ENCODE measurements at places on chromosomes 13 and 19.

DNA sequence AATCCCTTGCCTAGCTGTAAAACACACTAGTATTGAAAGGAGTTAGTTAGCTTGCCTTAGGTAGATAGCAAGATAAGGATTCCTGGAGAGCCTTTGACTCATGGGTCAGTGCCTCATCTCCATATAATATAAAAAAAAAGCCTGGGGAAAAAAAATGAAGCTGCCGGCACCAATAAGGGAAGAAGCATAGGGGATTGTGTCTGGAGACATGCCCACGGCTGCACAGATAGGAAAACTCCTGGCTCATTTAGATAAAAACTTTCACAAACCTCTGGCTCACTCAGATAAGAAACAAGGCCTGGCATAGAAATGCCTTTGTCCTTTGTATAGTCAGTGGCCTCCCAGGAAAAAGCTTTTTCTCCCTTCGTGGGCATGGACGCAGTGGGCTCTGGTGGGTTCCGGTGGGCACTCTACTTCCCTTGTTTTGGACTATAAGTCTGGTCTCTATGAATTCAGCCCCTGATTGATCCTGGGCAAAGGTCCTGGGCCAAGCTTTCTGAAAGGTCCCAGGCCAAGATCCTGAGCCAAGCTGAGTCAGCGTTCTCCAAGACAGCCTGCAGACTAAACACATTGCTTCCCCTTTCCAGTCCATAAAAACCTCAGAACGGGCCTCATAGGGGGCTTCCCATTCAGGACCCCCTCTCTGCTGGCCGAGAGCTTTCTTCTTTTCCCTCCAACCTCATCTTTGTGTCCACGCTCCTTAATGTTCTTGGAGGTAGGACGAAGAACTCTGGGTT, 4.9 kb upstream of the OR7A17 start:
- no peak for DNase-seq

DNA sequence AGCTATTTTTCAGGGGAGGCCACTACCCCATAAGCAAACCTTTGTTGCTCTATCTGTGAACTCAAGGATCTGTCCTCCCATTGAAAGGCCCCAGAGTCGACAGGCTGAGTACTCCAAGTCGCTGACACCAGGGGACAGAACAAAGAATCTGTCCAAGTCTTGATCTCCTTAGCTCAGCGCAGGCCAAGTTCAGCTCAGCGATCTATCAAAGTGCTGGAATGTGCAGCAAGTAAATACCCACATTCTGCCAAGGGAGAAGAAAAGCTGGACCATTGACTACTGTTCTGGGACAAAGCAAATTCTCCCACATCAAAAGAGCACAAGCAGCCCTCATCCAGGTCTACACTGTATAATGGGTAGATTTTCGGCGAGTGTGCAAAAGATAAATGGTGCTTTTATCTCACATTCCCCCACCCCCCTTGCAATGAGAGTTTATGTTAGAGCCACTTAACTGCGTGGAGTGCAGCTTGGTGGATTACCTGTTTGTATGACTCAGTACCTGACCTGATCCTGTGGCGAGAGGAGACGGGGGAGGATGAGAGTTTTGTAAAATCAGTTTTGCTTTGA, 391.7 kb upstream of the SGCG start:
- DNase-seq, result no peak

- DNase-seq, result no peak
These were observed 64.8 kb upstream of the DOCK9 start for GRCh38 chr13:99042521-99043250.

GRCh38 chr19:8028951-8029491, 23.5 kb upstream of the CCL25 start:
- DNase-seq, result no peak

- no peak for DNase-seq
These were observed 790 bp downstream of the TPM4 start for GRCh38 chr19:16076958-16077611.

DNA sequence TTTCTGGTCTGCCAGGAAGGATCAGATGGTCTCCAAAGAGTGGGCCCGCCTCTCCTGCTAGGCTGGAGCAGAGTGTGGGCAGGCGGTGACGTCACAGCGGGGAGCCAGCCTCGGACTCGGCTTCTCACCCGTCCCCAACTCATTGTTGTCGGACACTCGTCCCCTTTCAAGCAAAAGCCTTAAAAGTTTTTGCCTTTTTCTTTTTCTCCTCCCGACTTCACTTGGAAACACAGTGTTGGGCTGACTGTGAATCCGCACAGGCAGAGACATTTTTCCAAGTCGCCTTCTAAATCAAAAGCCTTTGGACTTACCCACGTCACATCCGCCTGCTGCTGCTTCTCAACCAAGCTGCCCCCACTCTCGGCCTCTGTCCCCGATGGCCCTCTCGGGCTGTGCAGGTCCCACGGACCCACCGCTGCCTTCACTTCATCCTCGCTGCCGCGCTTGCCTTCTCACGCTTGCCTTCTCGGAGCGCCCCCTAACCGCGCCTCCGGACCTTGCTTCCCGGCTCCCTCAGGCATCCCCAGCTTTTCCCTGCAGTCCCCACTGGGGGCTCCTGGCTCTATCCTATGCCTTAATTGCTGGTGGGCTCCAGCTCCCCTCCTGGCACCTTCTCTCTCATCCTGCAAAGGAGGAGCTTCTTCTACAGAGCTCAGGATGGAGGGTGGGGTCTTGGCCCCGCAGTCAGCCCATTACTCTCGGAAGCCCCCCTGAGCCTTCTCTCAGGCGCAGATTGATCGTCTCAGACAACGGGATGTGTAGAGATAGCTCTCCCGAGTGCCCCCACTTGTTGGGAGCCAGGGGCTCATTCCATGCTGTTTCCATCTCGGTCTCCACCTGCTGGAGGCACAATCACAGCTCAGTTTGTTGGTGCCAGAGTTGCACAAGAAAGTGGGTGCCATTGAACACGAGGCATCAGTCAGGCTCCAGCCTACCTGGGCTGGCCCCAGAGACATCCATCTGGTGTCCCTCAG, 3.9 kb upstream of the ZNF135 start:
- peak; percentile 91 for DNase-seq

- DNase-seq, result no peak
These were observed 56.8 kb upstream of the KLF12 start for GRCh38 chr13:74190999-74191398.

DNA sequence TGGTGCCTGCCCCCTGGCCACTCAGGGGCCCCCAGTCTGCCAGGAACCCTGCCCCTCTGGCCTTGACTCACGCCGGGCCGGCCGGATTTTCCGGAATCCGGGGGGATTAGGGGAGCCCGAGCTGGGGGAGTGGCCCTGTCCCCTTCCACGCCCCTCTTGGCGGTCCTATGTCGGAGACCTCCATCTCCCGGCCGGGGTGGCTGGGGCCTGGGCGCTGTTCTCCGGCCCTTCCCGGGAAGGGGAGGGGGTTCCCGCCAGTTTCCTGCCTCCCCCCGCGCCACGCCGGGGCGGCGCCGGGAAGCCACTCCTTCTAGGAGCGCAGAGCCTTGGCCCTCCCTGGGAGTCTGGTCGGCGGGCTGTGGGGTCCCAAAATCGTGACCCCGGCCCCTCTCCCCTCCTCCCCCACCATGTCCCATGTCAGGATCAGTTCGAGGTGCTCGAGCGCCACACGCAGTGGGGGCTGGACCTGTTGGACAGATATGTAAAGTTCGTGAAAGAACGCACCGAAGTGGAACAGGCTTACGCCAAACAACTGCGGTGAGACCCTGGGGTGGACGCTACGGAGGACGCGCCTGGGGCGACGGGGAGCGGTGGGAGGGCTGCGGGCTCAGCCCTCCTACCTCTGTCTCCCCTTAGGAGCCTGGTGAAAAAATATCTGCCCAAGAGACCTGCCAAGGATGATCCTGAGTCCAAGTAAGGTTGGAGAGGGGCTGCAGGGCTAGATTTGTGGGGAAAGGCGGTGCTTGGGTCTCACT, 1.3 kb downstream of the TRIP10 start:
- DNase-seq, result no peak

- DNase-seq, result peak; percentile 64
These were observed 20.0 kb downstream of the XRCC1 start for GRCh38 chr19:43555185-43555770.
